Stimulated activated CD4-positive, alpha-beta T cell treated with anti-CD3 and anti-CD28 coated beads, Interleukin-1b, Interleukin-23, amount 100 ng/mL, for 1 hour (primary cell): ENCODE measurements at places on chromosomes 1 and 21.
A peak's percentile ranks its signal among the peaks of the same experiment; 100 is the strongest.

GRCh38 chr1:208644401-208645160 lies 400.4 kb upstream of the PLXNA2 start:
- DNase-seq, result no peak

DNA sequence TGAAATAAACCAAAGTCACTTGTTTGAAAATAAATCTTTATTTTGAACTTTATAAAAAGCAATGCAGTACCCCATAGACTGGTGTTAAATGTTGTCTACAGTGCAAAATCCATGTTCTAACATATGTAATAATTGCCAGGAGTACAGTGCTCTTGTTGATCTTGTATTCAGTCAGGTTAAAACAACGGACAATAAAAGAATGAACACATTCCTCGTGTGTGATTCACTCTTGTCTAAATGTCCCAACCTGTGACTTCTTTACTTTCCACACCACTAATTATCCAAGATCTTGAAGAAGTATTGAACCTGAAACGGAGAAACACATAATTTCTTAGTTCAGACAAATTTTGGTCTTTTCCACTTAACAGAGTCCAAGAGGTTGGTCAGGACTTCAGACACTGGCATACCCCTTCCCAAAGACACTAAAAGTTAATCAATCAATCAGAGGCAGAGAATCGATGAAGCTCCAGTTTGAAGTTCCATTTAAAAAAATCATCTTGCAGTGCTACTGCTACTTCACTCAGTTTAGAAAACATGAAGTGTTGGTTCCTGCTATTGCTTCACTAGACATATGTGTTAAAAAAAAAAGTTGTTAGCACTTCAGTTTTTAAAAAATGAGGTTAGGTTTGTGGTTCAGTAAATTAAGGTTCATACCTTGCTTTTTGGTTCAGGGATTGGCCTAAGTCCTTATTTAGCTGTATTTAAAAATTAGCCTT lies 26.2 kb downstream of the ATP1B1 start:
- no peak for DNase-seq

DNA sequence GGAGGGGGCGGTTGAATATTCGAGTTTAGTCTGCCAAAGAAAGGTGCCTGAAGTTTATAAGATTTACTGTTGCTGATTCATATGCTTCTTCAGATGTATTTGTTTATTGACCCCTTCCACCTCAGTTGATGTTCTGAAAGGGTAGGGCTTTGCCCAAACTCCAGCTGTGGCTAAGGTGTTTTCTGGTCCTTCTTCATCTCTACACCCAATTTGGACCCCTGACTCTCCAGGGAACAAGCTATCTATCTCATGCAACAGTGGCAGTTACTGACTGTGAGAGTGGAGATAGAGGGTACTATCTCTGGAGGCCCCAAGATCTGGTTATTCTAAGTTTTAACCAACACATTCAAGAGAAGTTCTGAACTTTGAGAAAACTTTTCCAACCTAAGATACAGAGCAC lies 12.6 kb upstream of the ALG14 start:
- DNase-seq, result no peak

DNA sequence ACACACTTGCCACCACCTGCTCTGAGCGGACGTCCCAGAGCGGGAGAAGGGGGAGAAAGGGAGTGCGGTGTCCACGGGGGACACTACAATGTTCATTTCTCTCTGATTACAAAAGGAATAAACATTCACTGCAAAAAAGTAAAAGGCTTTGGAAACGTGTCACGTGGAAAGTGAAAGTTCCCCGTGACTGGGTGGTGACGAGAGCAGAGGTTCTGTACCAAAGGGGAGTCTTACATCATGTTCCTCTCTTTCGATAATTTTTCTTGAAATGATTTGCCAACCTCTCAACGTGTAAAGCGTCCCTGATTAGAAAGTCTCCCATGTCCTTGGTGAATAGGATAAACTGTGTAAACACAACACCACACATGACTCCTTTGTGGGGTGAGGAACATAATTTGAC lies 22.0 kb upstream of the PRDM15 start:
- DNase-seq, result no peak

DNA sequence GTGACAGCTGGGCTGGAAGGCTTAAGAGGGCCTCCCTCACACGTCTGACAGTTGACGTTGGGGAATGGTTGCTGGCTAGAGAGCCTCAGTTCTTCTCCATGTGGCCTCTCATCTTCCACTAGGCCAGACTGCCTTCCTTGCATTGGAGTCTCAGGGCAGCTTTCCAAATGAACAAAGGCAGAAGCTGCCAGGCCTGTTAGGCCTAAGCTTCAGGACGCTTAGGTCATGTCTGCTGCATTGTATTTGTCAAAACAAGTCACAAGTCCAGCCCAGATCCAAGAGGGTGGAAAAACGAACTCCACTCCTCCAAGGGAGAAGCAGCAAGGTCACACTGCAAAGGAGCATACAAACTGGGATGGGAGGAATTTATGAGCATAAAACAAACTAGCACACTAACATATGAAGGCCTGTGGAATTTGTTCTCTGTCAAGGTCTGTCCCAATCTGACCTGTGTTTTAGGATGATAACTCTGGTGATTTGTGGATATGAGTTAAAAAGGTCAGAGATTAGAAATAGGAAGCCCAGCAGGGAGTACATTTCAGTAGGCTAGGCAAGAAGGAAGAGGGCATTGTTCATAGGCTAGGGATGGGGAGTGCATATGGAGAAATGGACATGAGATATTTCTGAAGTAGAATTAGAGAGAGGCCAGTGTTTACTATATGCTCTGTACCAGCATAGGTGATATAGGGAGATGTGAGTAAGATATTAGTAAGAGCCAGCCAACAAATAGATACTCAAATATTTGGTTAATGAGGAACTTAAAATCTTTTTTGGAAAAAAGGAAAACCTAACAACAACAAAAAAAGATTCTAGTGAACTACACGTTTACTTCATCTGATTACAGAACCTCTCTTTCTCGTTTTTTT lies 29.1 kb upstream of the CNN3 start:
- DNase-seq, result no peak

DNA sequence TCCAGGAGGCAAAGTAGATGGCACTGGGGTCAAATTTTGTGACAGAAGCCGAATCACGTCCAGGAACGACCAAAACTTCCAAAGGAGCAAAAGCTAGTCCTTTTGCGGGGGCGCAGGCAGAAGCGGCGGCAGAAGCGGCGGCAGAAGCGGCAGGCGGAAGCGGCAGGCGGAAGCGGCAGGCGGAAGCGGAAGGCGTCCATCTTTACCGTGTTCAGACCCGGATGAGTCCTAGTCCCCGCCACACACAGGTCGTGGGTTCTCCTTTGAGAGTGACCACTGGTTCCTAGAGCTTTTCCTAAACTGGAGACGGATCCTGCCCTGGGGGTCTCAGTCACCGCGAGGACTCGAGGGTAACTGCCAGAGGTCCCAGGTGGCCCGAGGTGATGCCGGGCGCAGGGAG lies 53.6 kb downstream of the POFUT2 start:
- DNase-seq, result no peak

GRCh38 chr21:44643741-44644310 lies 2.4 kb upstream of the KRTAP10-11 start:
- no peak for DNase-seq

DNA sequence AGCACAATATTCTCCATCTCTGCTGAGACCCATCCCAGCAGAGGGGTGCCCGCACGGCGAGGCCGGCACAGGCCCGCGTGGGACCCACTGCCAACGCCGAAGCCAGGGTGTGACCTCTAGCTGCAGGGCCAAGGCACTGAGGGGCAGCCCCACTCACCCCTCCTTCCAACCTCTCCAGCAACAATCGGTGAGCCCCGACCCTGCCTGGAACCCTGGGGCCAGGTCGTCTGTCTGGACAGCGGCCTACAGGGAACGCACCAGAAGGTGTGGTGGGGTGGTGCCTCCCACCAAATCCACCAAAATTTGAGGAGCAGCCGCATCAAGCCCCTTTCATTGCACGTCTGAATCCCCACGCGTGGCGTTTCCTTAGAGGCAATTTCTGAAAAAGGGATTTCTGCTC lies 63.0 kb upstream of the ADARB1 start:
- DNase-seq, result no peak

GRCh38 chr1:69711190-69711930 lies 143.6 kb downstream of the LRRC7 start:
- no peak for DNase-seq

GRCh38 chr1:53485478-53486394 lies 26.5 kb downstream of the DMRTB1 start:
- peak; percentile 14 for DNase-seq

DNA sequence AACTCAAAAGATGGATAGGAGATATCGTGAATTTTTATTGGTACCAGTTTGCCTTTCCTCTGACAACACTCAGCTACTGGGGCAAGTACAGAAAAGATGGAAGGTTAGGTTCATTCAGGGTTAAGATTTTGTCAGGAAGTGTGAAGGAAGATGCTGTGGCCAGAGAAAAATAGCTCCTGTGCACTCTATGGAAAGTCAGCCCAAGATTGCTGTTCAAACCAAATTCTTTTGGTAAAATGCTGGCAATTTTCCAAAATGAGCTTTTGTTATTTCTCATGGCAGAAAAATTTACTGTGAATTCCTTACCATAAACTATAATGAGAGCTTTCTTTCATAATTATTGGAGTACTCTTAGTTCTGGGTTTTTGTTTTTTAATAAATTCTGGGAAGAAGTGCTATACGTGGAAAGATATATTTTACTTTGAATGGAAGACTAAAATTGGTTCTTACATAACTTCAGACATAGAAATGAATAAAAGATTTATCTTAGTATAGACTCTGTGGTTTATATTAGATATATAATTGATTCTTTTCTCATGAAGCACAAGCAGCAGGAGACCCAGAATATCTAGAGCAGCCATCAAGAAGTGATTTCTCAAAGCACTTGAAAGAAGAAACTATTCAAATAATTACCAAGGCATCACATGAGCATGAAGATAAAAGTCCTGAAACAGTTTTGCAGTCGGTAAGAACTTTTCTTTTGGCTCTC lies 112.2 kb downstream of the USP25 start:
- DNase-seq, result no peak

GRCh38 chr1:155005076-155006011 lies 2.7 kb downstream of the ZBTB7B start:
- DNase-seq, result no peak

GRCh38 chr1:238681021-238681420 lies 705.3 kb upstream of the CHRM3 start:
- DNase-seq, result no peak

DNA sequence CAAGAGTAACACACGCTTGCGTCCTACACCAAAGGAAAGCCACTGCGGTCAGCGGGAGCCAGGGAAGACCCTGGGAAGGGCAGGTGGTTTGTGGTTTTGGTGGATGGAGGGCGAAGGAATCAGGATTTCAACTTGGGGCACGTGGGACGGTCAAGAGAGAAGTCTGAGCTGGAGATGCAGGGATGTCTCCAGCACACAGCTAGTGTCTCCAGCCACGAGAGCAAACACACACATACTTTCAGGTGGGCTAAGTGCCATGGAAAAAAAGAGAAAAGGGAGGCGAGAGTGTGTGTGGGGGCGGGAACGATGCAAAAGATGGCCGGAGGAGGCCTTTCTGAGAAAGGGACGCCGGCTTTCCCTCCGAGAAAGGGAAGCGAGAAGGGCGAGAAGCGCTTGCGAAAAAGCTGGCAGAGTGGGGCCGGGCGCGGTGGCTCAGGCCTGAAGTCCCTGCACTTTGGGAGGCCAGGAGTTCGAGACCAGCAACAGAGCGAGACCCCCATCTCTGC lies 1.4 kb upstream of the SRRM1 start:
- no peak for DNase-seq

DNA sequence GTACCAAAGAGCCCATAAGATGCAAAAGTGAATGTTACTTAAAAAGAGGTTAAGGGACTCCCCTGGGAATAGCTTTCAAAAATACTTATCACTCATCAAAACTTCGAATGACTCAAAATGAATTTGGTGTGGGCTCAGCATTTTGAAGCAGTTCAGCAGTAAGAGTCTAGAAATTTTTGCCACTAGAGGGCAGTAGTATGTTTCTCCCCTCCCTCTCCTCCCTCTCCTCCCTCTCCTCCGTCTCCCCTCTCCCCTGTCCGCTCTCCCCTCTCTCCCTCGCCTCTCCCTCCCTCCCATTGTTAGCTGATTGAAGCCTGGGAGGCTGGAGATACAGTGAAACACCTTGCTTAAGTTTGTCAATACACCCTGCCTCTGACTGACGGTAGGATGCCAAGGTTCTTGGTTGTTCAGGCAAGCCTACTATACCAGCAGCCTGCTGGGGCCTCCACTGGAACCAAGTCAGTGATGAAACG lies 70.8 kb upstream of the TENT5C start:
- no peak for DNase-seq

GRCh38 chr1:1091344-1092148 lies 17.4 kb upstream of the RNF223 start:
- DNase-seq, result no peak

DNA sequence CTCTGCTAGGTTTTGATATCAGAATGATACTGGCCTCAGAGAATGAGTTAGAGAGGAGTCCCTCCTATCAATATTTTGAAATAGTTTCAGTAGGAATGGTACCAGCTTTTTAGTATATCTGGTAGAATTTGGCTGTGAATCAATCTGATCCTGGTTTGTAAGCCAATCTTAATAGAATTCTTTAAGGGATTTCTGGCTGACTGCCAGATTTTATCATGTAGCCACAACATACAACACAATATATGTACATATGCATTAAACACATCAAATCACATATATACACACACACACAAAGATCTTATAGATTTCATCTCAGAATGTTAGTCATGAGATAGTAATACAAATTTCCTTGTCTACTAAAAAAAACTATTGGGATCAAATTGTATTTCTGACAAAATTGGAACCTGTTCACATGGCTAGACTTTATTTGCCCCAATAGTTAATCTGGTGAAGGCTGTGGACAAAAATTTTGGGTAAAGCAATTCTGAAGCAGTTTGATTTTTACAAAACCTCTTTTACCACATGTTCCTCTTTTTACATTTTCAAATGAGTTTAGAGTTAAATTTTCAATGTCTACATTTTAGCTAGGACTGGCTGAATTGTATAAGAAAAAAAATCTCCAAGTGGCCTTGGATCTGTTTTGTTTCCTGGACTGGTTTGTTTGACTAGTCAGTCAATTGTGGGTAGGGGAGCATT lies 151.7 kb downstream of the FASLG start:
- DNase-seq, result no peak

DNA sequence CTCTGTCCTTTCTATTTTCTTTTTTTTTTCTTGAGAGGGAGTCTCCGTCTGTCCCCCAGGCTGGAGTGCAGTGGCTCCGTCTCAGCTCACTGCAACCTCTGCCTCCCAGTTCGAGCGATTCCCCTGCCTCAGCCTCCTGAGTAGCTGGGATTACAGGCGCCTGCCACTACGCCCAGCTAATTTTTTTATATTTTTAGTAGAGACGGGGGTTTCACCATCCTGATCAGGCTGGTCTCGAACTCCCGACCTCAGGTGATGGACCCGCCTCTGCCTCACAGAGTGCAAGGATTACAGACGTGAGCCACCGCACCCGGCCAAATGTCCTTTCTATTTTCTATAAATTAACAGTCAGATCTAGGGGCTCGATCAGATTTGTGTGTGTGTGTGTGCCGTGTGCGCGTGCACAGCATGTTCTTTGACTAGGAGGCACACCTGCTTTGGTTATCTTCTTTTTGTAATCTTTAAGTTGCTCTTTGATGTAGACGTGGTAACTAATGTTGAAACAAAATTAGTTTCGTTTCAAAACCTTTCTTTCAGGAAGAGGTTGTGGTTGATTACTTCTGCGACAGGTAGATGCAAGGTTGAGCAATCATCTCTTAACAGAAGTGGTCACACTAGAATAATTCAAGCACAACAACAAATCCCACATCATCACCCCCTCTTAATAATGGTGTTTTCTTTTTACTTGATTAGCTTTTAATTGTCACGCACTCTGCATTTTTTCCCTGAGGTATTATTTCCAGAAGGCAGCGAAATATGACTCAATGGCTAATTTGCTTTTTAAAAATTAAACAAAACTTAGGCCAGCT lies 779 bp upstream of the DEGS1 start:
- DNase-seq, result no peak
